ENCODE measurements at places on chromosomes 1 and 21.

DNA sequence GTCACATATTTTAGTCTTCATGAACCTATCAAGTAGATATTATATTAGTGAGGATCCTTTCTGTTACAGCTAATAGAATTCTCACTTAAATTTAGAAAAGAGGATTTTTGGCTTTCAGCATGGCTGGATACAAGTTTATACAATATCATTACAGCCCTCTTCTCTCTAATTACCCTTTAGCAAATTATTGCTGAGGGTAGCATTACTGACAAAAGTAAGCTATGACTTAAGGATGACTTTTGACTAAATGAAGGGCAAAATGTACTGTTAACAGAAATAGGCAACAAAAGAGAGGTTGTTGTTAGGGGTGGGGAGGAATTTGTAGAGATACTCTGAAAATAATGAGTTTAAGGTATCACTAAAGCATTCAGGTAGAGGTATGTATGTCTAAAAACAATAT is 85.8 kb downstream of the FNBP1L start:
- no peak for DNase-seq

GRCh38 chr1:210369425-210369824 is 40.7 kb downstream of the HHAT start:
- no peak for DNase-seq

DNA sequence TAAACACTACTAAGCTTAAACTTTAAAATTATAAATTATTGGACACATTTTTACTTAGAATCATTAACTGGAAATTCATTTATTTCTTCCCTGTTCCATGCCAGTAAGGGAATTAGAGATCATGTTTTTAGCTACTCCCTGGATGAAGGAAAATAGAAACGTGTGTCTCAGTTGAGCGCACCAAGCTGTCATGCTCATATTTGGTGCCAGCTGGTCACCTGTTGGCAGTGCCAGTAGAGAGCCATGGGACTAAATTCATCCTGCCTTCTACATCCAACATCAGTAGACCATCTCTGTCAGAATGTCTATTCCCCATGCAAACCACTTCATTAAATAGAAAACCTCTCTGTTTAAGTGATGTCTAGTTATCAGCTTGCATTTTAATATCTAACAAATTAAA is 17.4 kb upstream of the SLC22A15 start:
- DNase-seq, result no peak

DNA sequence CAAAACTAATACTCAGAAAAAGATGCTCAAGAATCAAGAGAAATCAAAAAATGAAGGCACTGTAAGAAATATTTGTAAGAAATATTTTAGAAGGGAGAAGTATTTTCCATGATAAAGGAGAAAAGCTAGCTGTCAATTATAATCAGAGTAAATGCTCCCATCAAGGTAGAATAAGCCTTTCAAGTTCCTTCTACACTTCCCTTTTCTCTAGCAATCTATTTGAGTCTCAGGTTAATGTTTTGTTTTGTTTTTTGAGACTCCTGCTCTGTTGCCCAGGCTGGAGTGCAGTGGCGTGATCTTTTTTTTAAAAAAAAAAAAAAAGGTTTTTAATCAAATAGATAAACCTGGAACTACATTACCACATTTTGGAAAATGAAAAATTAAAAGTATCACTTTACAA is 33.3 kb downstream of the PUM1 start:
- no peak for DNase-seq

GRCh38 chr1:5744911-5745799 is 247.1 kb downstream of the NPHP4 start:
- peak; percentile 1 for DNase-seq

GRCh38 chr1:19775831-19776230 is 23.9 kb downstream of the TMCO4 start:
- DNase-seq, result no peak

DNA sequence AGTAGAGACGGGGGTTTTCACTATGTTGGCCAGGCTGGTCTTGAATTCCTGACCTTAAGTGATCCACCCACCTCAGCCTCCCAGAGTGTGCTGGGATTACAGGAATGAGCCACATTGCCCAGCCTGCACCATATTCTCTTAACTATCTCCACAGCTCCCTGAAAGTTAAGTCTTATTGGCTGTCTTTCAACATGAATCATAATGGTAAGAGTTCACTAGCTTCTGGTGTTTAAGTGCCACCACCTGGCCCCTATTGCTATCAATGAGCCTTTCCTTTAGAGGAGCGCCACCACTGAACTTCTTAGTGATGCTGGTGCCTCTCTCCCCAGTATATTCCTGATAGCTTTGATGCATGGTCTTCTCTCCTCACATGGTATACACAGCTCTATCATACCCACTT is 15.7 kb downstream of the ZFYVE9 start:
- no peak for DNase-seq

- DNase-seq, result no peak
Observed at GRCh38 chr1:219876798-219877209, 51.6 kb downstream of the SLC30A10 start.

DNA sequence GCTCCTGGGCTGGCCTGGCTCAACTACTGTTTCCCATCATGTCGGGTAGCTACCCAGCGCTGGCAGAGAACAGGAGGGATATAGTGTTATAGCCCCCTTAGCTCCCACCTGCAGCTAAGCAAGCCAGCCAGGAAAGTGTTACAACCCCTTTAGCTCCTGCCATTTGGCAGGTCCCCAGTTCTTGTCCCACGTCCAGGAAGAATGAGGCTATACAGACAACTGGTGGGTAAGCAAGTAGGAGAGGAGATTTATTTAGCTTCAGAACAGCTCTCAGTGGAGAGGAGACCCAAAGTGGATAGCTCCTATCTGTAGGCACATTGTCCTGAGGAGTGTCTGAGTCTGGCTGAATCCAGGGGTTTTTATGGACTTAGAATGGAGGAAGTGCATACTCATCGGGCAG is 741.1 kb upstream of the B3GALT2 start:
- DNase-seq, result no peak

GRCh38 chr1:193141804-193142203 is 20.0 kb downstream of the CDC73 start:
- DNase-seq, result no peak

DNA sequence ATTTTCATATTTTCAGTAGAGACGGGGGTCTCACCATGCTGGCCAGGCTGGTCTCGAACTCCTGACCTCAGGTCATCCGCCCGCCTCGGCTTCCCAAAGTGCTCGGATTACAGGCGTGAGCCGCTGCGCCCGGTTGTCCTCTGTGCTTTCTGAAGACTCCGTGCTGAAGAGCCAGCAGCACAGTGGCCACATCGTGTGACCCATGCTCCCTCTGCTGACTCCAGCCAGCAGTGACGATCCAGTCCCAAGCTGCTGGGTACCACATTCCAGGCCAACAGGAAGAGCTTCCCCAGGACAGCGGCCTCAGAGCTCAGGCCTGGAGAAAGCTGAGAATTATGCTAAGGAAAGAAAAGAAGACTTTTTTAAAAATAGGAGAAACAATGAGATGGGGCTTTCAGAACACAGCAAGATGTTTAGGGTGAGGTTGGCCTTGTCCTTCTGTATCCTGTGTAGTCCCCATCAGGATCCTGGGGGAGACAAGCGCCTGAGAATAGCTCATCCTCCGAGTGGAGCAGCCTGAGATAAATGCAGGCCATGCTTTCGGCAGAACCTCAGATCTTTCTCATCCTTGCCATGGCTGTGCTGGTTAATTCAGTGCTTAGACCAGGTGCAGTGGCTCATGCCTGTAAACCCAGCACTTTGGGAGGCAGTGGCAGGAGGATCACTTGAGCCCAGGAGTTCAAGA is 207.1 kb downstream of the SLC35F3 start:
- no peak for DNase-seq

DNA sequence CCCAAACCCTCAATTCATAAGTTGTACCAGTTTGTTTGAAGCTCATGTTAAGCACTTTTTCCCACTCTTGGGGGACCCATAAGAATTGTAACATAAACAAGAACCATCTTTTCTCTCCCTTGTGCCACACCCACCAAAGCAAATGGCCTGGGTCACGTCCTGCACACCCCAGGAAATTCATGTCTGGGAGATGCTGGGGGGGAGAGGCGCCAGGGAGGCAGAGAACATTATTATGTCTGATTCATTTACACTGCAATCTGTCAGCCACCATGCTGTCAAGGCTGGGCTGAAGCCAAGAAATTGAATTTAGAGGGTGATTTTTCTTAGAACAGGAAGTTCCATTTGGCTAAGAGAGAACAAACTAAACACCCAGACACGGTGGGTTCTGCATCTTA is 37.2 kb upstream of the IPO9 start:
- peak; percentile 35 for DNase-seq

DNA sequence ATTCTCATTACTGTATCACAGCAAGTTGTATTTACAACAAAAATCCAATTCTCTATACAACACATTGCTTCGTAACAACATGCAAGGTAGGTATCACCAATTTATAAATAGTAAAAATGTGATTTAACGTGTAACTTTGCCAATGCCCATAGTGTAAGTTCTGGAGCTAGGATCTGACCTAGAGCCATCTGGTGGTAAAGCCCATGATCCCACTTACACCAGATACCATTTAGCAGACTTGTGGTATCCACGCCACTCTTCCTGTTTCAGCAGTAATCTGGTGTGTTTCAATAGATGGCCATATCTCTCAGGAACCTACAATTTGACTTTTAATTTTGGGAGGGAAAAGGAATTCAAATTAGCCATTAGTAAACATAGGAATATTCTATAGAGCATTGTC is 10.2 kb downstream of the SETSIP start:
- DNase-seq, result no peak

DNA sequence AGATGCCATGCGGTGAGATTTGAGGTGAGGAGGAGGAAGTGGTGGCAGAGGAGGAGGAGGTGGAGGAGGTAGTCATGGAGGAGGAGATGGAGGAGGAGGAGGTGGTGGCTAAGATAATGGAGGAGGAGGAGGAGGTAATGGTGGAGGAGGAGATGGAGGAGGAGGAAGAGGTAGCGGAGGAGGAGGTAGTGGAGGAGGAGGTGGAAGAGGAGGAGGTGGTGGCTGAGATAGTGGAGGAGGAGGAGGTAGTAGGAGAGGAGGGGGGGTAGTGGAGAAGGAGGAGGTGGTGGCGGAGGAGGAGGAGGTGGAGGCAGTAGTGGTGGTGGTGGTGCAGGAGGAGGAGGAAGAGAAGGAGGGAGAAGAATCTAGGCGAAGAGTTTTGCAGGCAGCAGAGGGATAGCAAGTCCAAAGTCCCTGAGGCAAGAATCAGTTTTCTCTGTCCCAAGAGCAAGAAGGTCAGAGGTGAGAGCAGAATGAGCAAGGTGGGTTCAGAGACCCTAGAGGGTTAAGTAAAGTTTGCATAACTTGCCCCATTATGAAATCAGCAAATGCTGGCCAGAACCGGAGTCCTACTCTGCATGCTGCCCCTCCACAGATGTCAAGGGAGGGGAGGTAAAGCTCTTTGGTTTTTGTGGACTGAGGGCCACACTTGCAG is 38.9 kb upstream of the GNPAT start:
- DNase-seq, result no peak

- no peak for DNase-seq
Observed at GRCh38 chr1:170164103-170164763, 18.5 kb downstream of the NTMT2 start.

- DNase-seq, result no peak
Observed at GRCh38 chr1:167171286-167171929, 49.3 kb upstream of the POU2F1 start.

GRCh38 chr1:171877701-171878100 is 36.4 kb downstream of the DNM3 start:
- no peak for DNase-seq

DNA sequence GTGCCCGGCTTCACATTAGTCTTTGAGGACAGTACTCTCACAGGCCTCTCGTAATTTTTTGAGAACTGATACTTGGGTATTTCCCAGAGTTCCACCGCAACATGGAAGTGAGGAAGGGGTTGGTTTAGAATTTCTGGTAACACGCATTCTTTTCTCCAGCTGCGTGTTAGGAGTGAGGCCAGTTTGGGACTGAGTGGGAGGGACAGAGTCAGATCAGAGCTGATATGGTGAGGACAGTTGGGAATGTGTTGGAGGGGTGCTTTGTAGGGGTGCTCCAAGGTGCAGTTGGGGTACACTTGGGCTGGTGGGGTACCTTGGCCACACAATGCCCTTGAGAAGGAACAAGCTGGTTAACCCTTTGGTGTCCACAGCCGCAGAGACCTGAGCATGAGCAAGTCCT is 6.7 kb downstream of the FBXO6 start:
- DNase-seq, result peak; percentile 53

DNA sequence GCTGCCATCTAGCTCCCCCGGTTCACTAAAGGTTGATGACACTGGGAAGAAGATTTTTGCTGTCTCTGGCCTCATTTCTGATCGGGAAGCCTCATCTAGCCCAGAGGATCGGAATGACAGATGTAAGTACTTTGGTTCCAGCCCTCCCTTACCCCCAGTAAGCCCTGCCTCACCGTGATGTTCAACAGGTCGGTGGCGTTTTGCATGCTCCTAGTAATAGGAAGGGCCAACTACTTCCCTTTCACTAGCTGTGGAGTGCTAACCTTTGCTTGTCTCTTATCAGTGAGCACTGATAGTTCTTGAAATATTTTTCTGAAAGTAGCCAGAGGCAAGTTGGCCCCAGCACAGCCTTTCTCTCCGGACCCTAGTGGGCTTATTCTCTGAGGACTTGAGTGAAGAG is 7.5 kb downstream of the RNF220 start:
- DNase-seq, result no peak

- DNase-seq, result peak; percentile 84
Observed at GRCh38 chr1:243264717-243265116, 8.9 kb downstream of the SDCCAG8 start.

DNA sequence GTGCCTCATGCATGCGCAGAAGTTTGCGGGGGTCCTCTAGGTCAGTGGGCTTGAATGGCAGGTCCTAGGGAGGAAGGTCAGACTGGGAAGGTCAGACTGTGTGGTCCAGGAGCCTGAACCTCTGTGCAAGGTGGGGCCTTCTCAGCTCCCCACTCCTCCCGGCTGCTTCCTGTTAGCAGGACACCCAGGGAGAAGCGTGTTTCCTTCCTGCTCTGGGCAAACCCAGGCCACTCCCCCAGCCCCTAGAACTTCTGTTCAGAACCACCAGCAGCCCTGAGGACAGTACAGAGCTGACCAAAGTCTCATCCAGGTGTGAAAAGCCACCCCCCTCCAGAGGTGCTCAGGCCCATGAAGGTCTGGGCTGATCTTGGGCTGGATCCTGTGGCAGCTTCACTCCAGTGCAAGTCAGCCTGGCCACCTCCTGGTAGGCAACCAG is 29.9 kb downstream of the NAV1 start:
- DNase-seq, result no peak

GRCh38 chr1:3135744-3136455 is 66.9 kb downstream of the PRDM16 start:
- no peak for DNase-seq

GRCh38 chr1:46372431-46372830 is 21.7 kb upstream of the FAAH start:
- DNase-seq, result no peak

DNA sequence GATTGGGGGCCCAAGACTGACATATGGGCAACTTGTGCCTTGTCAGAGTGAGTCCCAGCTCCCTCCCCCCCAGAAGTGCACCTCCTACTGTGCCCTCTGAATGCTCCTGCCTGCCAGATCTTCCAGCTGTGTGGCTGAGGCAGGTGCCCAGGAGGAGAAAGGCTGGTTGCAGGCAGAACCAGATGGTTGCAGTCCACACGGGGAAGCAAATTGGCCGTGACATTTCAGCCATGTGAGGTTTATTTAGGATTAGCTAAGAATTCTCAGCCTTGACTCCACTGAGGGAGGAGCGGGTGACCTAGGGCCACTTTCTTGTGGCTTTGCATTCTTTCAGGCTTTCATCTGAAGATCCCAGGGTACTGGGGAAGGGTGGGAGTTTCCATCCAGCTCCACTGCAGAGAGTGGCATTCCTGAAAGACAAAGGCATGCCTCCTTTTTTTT is 33.8 kb downstream of the PEX14 start:
- DNase-seq, result no peak

- DNase-seq, result no peak
Observed at GRCh38 chr1:178094739-178095645, 1.1 kb downstream of the RASAL2 start.

Data from inflammatory macrophage treated with lipopolysaccharide for 4 hours (primary cell).